Right renal pelvis (tissue), 4 donors: ENCODE measurements at places on chromosomes 1 and 21.

- DNase-seq = no peak
Measured at GRCh38 chr1:237482777-237483176, 407.9 kb downstream of the ZP4 start.

- no peak for DNase-seq
Measured at GRCh38 chr1:219236933-219237610, 63.4 kb downstream of the LYPLAL1 start.

- no peak for DNase-seq
Measured at GRCh38 chr1:206419783-206420182, 50.5 kb upstream of the IKBKE start.

DNA sequence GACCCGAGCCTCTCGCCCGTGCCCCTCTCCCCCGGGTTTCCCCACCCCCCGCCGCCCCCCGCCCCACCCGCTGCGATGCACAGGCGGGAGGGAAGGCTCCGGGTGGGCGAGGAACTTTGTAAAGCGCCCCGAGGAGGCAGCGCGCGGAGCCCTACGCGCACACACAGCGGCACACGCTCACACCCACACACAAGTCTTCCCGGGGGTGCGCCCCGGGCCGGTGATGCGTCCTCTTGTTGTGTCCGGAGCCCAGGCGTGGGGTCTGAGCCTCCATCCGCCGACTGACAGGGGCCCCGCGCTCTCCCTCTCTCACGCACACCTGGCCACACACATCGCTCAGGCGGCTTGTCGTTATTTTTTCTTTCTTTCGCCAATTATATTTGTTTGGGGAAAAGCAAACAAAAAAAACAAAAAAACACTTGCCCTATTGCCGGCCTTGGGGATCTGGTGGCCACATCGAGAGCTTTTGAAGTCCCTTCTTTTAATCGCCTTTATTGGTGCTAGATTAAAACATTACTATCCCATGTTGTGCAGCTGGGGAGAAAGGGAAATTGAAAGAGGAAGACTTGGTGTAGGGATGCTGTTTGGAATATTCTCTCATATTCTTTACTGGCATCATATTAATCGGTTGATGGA is 770 bp downstream of the NTNG1 start:
- DNase-seq = no peak

- no peak for DNase-seq
Measured at GRCh38 chr1:76759171-76759860, 108.0 kb upstream of the ST6GALNAC5 start.

DNA sequence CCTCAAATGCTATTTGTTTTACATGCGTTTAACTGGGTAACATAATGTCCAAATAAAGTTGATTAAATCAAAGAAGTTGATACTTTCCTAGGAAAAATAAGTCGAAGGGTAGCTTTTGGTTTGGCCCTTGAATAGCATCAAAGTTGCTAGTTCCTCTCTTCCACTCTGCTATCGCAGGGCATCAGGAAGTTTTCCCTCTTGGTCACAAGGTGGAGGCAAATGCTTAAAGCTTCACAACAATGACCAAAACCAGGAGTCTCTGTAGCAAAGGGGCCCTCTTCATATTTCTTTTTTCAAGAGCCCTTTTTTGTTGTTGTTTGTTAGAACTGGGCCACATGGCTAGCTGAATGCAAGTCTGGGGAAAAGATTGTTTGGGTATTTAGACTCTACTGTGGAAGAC is 668.4 kb downstream of the KCNT2 start:
- DNase-seq = no peak

DNA sequence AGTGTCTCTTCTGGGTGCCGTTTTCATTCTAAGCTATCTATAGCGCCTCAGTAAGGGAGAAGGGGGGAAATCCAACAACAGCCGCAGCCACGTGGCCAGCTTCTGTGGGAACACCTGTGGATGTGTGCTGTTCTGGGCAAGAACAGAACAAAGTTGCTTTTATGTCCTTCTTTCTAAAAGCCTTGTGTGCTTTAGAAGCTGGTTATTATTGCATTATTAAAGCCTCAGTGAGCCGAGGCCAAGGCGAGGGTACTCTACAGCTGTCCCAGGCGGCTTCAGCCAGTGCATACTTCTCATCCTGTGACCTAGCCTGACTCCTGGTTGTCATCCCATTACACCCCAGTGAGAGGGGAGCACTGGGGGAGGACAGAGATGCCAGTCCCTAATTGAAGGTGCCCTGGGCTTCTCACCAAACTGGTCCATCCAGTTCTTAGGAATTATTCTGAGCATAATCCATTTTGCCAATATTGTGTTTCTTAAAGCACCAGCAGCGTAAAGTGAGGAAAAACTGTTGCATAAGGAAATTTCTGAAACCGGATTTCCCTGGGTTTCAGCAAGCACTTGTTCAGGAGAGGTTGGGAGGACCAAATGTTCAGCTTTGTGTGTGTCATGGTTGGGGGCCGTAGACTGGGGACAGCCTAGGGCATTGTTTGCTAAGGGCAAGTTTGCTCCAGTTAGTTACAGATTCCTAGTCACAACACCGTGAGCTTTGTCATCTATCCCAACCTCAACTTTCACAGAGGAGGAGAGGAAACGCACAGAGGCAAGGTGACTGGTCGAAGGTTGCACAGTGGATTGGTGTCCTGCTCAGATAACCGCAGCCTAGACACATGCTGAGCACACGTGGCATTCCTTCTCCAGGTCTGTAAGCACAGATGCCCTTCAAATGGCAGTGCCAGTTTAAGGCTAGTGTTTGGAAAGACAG is 61.0 kb upstream of the ATP1A1 start:
- no peak for DNase-seq

- no peak for DNase-seq
Measured at GRCh38 chr1:31981456-31981839, 32.2 kb upstream of the KHDRBS1 start.

DNA sequence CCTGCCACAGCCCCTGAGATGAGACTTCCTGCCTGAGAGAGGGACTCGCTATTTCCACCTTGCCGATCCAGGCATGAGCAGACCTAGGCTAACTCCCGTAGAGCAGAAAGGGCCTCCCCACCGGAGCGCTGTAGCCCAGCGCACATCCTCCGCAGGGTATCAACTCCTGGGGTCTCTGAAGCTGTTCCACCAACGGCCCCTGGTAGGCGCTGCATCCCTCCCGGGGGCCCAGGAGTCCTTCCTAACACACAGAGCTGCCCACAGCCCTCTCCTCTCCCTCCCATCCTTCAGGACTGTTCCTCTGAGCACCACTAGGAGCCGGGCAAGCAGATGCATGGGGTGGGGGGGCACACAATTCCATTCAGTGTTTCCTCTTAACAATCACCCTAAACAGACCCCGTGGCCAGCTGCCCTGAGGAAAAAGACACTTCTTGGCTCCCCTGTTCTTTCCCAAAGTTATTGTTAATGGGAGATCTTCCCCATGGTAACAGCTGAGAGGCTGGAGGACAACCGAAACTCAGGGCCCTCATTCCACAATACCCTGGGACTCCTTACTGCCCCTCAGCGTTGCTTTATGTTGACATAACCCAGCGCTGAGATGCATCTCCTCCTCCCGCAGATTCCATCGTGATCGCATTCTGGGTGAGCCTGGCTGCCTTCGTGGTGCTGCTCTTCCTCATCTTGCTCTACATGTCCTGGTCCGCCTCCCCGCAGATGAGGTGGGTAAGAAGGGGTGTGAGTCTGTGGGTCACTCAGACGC is 7.5 kb downstream of the MRAP start:
- DNase-seq = no peak

DNA sequence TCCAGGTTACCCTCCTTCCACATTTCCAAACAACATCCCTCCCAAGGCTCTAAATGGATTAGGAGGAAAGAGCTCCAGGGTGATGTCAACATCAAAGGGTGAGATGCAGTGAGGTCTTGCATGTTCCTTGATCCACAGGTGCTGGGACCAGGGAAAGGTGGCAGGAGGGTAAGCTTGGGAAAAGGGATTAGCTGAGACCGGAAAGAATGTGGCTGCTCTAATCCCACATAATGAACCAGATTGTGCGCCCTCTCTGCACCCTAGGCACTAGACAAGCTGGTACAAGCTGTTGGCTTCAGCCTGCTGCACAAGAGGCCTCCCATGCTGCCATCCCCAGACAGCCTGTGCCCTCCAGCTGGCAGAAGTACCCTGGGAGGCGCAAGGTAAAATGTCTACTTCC is 34.9 kb downstream of the PLXNA2 start:
- no peak for DNase-seq

GRCh38 chr1:159580340-159580739 is 7.3 kb upstream of the APCS start:
- no peak for DNase-seq

GRCh38 chr21:38798481-38798882 is 7.2 kb upstream of the ETS2 start:
- DNase-seq = no peak

GRCh38 chr21:19461481-19462205 is 1058.1 kb upstream of the TMPRSS15 start:
- DNase-seq = no peak

GRCh38 chr1:109025694-109026093 is 16.2 kb downstream of the WDR47 start:
- DNase-seq = no peak

DNA sequence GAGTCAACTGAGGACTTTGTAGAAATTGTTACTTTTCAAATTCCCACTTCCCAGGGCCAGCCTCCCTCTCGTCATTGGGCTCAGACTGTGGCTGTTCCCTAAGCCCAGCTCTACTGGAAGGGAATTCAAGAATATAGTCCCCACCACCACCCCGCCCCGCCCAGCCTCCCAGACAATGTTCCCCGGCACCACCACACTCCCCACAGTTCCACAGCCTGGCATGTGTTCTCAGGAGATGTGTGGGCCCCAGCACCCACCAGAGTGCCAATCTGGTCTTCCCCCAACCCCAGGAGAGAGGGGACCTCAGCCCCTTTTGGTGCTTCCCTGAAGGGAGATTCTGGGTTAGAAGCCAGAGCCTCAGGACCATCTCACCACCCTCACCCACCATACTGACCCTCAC is 120.1 kb downstream of the SYT2 start:
- no peak for DNase-seq

DNA sequence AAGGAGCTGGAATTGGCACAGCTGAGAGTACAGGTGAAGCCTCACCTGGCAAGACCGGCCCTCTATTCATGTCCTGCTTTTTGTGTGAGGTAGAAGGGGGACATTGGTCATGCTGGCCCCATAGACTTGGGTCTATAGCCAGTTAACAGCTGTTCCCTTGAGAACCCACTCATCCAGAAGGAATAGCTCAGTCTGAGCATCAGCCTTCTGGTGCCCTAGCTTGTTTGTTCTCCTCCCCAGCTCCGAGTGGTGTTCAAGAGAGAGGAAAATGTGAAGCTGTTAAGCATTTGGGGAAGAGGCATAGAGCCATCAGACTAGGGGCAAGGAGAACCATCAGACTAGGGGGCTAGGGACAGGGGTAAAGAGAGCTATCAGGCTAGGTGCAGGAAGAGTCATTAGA is 290.9 kb downstream of the SIPA1L2 start:
- no peak for DNase-seq

DNA sequence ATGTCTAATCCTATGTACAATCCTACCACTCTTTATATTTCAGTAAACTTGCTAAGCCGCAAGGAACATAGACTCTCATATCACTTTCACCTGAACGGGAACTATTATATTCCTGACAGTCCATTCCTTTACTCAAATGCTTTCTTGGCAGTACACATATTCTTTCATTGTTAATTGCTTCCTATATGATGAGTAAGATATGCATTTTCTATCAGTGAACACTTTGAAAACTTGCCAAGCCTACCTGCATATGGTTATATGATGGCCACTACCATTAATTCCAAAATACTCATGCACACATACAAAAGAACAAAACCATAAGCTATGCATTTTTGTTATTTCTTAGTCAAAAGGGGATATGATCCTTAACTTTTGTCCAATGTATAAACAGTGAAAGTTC is 341.5 kb downstream of the VAV3 start:
- DNase-seq = no peak

GRCh38 chr1:51324251-51325010 is 5.9 kb downstream of the TTC39A start:
- no peak for DNase-seq

GRCh38 chr1:27349784-27350662 is 8.2 kb downstream of the SYTL1 start:
- no peak for DNase-seq

GRCh38 chr1:24903560-24903954 is 26.5 kb downstream of the RUNX3 start:
- DNase-seq = no peak

DNA sequence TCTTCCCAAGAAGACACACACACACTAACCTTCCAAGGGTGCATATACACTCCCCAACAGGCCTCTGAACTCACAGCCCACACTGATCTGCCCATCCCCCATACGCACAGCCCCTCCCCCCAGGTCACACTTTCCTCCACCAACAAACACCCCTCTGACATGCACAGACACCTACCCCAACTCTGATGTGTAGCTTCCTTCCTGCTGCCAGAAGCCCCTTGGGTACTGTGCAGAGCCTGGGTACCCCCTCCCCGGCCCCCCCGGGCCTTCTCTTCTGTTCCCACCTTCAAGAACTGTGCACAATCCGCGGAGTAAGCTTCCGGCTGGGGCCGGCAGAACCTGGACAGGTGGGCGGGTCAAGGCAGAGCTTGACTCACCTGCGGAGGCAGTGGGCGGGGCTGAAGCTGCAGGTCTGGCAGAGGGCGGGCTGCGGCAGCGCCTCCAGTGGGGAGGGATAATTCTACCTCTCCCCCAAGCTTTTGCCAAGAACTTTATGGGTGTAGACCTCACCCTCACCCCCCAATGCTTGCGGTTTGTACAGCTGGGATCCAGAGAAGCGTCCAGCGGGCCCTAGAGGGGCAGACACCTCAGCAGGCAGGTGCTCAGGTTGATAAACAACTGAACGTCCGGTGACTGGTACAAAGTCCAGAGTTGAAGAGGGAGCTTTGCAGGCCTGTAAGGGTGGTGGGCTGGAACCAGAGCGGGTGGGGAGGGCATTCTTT is at the start of gene C1orf210:
C1orf210 (minus strand) TSS at position 313 of the 722 bp plus-strand sequence. CDS start 2,311 bp downstream, outside the sequence.
- DNase-seq = no peak

GRCh38 chr21:33025489-33026442 is at the start of gene OLIG2:
TSS of gene OLIG2 (plus strand) at chr21:33025935. CDS start at chr21:33026863, 928 bp downstream.
- DNase-seq = no peak

DNA sequence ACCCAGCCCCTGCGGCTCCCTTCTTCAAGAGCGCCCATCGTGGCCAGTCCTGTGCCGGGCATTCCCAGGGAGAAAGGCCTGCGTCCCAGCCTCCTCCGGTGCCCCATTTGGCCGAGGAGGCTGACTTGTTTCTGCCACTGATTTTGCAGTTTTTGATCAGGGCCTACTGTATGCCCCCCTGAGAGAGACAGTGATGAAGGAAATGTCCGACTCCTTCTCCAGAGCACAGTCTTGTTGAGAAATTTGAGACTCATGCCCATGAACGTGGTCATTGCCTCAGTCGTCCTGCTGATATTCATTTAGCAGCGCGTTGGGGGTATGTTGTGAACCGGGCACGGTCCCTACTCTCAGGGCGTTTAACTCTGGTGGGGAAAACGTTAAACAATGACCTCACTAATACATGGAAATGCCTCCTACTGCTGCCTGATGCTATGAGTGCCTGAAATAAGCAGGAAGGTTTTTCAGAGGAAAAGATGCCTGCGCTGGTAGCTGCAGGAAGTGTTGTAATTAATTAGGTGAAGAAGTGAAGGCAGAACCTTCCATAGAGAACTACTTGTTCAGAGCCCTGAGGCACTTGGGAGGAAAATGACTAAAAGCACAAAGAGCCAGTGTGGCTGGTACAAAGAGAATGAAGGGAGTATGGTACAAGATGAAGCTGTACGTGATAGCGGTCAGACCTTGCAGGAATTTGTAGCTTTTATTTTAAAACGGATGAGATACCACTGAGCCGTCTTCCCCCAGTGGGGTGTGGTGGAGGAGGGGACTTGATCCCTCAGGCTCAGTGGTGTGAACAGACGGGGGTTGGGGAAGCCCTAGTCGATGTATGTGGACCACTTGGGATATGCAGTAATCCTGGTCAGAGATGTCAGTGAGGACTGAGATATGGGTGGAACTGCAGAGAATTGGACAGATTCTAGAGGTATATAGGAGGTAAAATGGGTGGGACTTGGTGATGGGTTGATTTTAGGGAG is 730 bp downstream of the ZCCHC17 start:
- peak; percentile 20 for DNase-seq
